NCI-H1930 (cell line): ENCODE measurements at places on chromosomes 12 and 14.

GRCh38 chr14:61533513-61534255 is 161.6 kb upstream of the HIF1A start:
- no peak for DNase-seq

GRCh38 chr14:85856430-85856829 is 326.5 kb downstream of the FLRT2 start:
- no peak for DNase-seq

GRCh38 chr14:72419226-72419775 is 474.6 kb downstream of the DPF3 start:
- DNase-seq = no peak

DNA sequence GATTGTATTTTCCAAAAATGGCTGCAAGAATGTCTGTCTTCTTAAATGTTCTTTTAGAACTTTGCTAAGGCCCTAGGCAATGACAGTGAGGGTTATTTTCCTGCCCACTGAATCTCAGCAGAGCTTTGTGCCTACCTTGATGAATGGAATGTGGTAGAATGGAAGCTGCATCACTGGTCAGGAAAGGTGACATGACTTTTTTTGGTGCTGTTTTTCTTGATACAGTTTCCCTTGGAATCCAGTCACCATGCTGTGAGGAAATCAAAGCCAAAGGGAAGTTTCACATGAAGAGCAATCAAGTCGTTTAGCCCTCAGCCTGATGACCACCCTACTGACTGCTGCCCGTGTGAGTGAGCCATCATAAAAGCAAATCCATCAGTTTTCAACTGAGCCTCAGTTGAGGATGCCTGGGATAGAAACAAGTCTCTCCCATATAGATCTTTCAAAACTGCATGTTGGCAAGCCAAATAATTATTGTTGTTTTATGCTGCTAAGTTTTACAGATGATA is 886.0 kb upstream of the FBXO33 start:
- DNase-seq = no peak

DNA sequence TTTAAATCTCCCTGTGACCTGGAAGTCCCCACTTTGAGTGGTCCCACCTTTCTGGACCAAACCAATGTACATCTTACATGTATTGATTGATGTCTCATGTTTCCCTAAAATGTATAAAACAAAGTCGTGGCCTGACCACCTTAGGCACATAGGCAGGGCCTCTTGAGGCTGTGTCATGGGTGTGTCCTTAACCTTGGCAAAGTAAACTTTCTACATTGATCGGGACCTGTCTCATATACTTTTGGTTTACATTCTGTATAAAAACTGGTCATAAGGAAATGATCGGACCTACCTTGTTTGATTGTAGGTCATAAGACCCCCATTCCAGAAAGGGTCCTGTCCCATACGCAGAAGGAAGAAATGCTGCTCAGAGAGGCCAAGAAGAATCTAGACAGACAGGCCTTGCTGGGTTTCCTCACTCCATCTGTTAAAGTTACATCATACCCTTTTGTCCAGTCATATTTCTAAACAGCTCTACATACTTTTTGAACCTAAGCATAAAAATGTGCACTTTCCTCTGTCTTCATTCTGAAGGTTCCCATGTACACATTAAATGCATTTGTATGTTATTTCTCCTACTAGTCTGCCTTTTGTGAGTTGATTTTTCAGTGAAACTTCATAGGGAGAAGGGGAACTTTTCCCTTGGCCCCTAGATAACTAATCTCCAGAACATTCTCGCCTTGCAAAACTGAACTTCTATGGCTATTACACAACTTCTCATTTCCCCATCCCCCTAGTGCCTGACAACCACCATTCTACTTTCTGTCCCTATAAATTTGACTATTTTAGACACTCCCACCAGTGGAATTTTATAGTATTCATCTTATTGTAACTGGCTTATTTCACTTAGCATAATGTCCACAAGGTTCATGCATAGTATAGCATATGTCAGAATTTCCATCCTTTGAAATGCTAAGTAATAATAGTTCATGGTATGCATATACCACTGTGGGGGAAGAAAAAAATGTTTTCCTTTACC is 30.2 kb upstream of the CPM start:
- DNase-seq = no peak

GRCh38 chr12:124842800-124843510 is 20.7 kb downstream of the SCARB1 start:
- no peak for DNase-seq

DNA sequence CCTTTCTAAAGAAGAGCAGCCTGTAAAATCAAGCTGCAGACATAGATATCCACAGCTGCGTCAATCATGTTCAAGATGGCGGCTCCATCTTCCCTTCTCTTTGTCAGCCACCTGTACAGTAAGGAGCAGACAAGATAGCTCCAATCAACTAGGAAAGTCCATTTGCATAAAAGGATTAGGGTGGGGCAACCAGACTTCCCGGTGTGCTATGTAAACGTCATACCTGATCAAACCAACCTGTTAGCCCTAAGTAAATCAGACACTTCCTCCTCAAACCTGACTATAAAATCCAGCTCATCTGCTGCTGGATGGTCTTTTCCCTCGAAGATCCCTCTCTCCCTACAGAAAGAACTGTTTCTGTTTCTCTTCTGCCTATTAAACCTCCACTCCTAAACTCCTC is 60.1 kb downstream of the BCAT1 start:
- DNase-seq = no peak

GRCh38 chr14:53848854-53849253 is 107.8 kb downstream of the BMP4 start:
- DNase-seq = no peak

- no peak for DNase-seq
Observed at GRCh38 chr12:25424211-25424731, 128.8 kb downstream of the LMNTD1 start.

DNA sequence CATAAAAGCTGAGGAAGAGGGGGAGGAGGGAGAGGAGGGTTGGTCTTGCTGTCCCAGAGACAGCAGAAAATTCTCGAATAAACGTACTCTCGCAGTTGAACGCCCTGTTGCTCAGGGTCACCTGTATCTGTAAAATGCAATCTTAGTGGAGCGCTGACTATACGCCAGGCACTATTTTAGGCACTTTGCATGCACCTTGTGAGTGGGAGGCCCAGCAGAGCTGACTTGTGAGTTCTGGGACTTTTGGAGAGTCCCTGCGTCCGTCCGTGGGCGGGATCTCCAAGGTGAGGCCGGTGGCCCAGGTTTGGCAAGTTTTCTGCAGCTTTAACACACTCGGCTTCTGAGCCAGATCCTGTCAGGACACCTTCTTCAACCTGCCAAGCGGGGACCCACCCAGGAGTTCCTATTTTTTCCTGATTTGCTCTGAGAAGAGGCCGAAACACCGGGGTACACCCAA is 32.5 kb upstream of the PLEKHG6 start:
- no peak for DNase-seq

GRCh38 chr12:87679251-87679650 is 349.9 kb downstream of the C12orf50 start:
- no peak for DNase-seq

DNA sequence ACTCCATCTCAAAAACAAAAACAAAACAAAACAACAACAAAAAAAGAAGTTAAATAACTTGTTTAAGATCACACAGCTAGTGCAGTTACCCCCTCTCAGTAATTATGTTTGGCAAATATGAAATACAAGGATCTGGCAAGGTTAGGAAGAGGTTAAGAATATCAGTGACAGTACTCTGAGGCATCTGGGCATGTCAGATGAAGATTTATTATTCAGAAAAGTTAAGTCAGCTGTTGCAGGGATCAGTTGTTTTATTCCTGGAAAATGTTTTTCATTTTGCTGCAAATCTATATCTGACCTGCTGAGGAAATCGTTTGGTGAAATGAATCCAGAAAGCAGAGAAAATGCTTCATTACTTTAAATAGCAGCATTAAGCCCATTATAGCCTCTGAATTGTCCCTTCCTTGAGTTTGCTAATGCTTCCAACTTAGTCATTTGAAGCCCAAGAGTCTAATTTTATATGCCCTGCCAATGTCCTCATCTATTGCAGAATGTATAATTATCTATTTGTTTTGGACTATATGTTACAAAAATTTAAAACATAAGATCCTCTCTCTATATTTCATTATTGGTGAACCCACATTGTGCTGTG is 8.1 kb downstream of the GPX2 start:
- DNase-seq = no peak

- no peak for DNase-seq
Observed at GRCh38 chr14:76574416-76575095, 186.7 kb upstream of the VASH1 start.

DNA sequence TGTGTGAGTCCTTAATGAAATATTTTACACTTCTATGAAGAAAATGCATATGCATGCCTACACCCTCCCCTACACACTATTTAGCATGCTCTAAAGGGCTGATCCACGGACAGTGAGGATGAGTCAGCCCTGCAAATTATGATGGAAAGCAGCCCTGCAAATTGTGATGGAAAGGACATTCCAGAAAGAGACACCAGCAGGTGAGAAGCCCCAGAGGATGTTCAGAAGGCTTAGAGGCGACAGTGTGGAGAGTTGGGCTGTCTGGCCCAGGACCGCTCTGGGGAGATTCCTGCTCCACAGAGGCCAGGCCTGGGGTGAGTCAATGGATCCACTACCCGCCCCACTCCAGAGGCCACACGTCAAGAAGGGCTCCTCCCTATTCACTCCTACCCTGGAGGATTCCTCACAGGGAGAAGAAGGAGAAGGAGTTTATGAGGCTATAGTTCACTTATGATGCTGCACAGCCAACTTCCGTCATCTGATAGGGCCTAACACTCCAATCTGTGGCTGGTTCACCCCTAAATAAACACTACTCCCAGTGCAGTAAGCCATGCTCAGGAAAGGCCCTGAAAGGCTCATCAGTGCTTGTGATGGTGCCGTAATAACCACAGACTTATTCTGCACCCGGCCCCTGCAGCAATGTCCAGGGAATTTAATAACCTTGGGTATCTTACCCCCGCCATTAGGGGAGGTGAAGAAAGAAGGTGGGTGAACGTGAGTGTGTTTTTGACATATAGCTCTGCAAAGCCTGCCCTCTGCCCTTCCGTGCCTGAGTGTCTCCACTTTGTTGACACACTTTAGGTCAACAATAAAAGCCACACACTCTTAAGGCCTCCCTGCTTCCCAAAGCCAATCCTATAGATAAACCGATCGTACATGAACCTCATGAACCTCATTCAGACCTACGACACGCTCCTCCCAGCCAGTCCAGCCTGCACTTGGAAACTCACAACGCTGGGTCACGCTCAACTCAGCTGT is 46.4 kb downstream of the CLMN start:
- no peak for DNase-seq

GRCh38 chr14:104753528-104754212 is 723 bp downstream of the SIVA1 start:
- DNase-seq = no peak

GRCh38 chr14:68939893-68940613 is 39.0 kb downstream of the ACTN1 start:
- no peak for DNase-seq

GRCh38 chr14:20934148-20934762 is 21.0 kb upstream of the RNASE2 start:
- no peak for DNase-seq

GRCh38 chr12:1496162-1496900 is 98.0 kb downstream of the FBXL14 start:
- no peak for DNase-seq

GRCh38 chr12:93365616-93366405 is 11.9 kb upstream of the NUDT4 start:
- no peak for DNase-seq

- no peak for DNase-seq
Observed at GRCh38 chr14:95063391-95063790, 93.9 kb downstream of the DICER1 start.

GRCh38 chr12:41731061-41731460 is 413.6 kb downstream of the GXYLT1 start:
- no peak for DNase-seq

GRCh38 chr14:90275820-90276219 is 19.5 kb downstream of the PSMC1 start:
- DNase-seq = no peak

DNA sequence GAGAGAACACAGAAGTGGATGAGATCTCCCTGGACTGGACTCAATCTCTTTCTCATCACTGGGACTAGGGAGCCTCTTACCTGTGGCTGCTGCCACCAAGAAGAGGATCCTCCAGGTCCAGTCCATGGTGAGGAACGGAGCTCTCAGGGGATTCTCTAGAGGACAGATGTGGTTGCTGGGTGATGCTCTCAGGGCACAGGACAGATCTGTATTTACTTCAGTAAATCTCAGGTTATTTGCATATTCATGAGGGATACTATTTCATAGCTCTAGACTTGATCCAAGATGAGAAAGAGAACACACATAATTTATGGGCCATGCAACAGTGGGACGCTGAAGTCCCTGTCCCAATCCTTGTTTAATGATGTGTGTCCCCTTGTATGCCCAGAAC is 460.5 kb downstream of the TMEM121 start:
- DNase-seq = no peak

DNA sequence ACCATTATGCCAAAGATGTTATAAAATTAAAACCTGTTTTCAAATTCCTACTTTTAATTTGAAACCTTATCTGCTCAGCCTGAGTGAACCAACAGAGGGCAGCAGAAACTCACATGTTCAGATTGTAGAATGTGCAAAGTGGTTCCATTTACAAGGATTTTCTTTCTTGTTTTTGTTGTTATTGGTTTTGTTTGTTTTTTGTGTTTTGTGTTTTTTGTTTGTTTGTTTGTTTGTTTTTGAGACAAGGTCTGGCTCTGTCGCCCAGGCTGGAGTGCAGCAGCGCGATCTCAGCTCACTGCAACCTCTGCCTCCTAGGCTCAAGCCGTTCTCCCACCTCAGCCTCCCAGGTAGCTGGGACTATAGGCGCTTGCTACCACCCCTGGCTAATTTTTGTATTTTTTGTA is 22.8 kb upstream of the GARIN2 start:
- DNase-seq = no peak

- DNase-seq = no peak
Observed at GRCh38 chr12:46209914-46210872, 58.6 kb downstream of the SLC38A1 start.

GRCh38 chr12:47717443-47718193 is 7.7 kb downstream of the ENDOU start:
- DNase-seq = peak; percentile 70

GRCh38 chr12:124045671-124046455 is 72.8 kb downstream of the ZNF664 start:
- no peak for DNase-seq

DNA sequence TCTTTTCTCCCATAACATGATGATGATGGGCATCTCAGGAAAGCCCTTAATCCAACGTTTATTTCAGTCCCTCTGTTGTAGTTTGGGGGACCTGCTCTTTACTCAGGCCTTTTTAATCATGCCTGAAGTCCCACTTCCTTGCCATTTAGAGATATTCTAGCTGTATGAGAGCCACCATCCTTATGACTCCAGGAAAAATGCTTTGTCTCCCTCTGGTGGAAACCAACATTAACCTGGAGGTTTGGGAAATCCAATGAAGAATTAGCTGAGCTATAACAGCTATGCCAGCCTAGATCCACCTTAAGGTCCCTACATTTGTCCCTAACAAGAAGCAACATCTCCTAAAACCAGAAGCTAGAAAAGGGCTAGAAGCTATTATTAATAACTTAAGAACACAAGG is 1399.1 kb downstream of the LRFN5 start:
- no peak for DNase-seq
